ENCODE measurements at places on chromosomes 3 and 15. TPM values are rescaled to one million over a fixed set of nuclear protein-coding genes. Genes with fewer than 3 reads are reported as not detected.

EBLN2 gene
- 2.1 TPM for total RNA-seq

HACL1 gene
- total RNA-seq, result 7.5 TPM

- no peak for DNase-seq
These were observed 1.8 kb downstream of the ARHGEF26 start for GRCh38 chr3:154122912-154123559.

DNAH1 gene
- 1.1 TPM for total RNA-seq

GRCh38 chr15:81256916-81257315 is 60.2 kb downstream of the IL16 start:
- peak; percentile 24 for DNase-seq
